IgD-negative memory B cell (primary cell): ENCODE measurements at places on chromosomes 3 and 15. TPM values are rescaled to one million over a fixed set of nuclear protein-coding genes. Genes with fewer than 3 reads are reported as not detected.

Gene MYL3
- not detected for polyA plus RNA-seq

Gene RFX7
- polyA plus RNA-seq, result 3.4 TPM

Gene MUC20
- 0.39 TPM for polyA plus RNA-seq

Gene VEPH1
- not detected for polyA plus RNA-seq

Gene SI
- not detected for polyA plus RNA-seq

Gene TRIM59
- 21.6 TPM for polyA plus RNA-seq

Gene GALNT15
- polyA plus RNA-seq, result not detected
